ENCODE measurements at places on chromosomes 12 and 14. TPM values are rescaled to one million over a fixed set of nuclear protein-coding genes. Genes with fewer than 3 reads are reported as not detected.

DNA sequence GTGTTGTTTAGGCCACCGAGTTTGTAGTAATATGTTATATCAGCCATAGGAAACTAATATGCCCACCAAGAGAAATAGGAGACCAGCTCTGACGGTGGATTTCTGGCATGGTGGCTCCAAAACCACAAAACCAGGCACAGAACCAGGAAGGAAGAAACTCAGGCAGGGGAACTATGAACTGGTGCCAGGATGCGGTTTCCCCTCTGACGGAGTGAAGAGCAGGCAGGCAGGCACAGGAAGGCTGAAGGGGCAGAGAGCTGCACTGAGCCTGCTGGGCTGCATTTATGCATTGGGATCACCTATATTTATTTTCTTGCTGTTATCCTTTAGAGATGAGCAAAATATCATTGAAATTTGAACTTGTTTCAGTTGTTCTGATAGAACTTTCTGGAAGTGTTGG, 479.4 kb downstream of the VRK1 start:
- no peaks in the 10 kb centered on the region for H3K27me3 ChIP-seq
- no peak for DNase-seq
- no peak overlapping the region for H3K4me3 ChIP-seq
- H3K4me1 ChIP-seq, result no peaks in the 10 kb centered on the region

Gene PLEKHG7
- total RNA-seq, result not detected

DNA sequence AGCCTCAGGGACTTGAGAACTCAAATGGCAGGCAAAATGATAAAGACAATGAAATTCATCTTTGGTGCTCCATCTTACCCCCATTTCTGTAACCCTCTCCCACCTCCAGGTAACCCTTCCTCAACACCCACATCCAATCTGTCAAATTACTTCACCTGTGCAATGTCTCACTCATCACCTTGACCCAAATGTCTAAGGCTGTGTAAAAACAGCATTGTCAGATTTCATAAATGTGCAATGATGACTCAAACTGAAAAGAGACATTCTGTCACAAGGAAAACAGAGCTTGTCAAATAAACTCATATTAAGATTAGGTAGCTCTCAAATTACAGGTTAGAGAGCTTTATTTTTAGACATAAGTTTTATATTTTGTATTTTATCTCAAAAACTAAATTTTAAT, 19.9 kb upstream of the COCH start:
- DNase-seq, result no peak
- H3K27me3 ChIP-seq, result no peaks in the 10 kb centered on the region
- H3K36me3 ChIP-seq, result no peaks in the 10 kb centered on the region
- H3K4me3 ChIP-seq, result no peak overlapping the region
- no peaks in the 10 kb centered on the region for H3K4me1 ChIP-seq
- H3K27ac ChIP-seq, result no peak overlapping the region

- no peak overlapping the region for H3K4me3 ChIP-seq
- H3K36me3 ChIP-seq, result peaks cover 21% of the 10 kb centered on the region
- no peak for DNase-seq
- peaks cover 22% of the 10 kb centered on the region for H3K4me1 ChIP-seq
Measured at GRCh38 chr12:105220929-105221290, 15.1 kb downstream of the APPL2 start.

Gene OTX2
- not detected for total RNA-seq

GRCh38 chr14:99546234-99546879, 57.6 kb downstream of the CCDC85C start:
- DNase-seq, result no peak
- H3K4me1 ChIP-seq, result no peaks in the 10 kb centered on the region
- no peak overlapping the region for H3K4me3 ChIP-seq
- H3K27me3 ChIP-seq, result no peaks in the 10 kb centered on the region

- no peaks in the 10 kb centered on the region for H3K27me3 ChIP-seq
- peaks cover 5% of the 10 kb centered on the region for H3K4me1 ChIP-seq
- no peak for DNase-seq
Measured at GRCh38 chr12:98421316-98421715, 94.1 kb upstream of the TMPO start.

Gene CLSTN3
- total RNA-seq, result 132 TPM

Gene GALNT16
- total RNA-seq, result 38.0 TPM

Gene IFT43
- total RNA-seq, result 84.0 TPM

GRCh38 chr12:75602106-75602505, 90.7 kb upstream of the KRR1 start:
- no peak overlapping the region for H3K27ac ChIP-seq
- H3K27me3 ChIP-seq, result no peaks in the 10 kb centered on the region
- no peak for DNase-seq

Gene PRB2
- total RNA-seq, result not detected

- no peak overlapping the region for H3K27ac ChIP-seq
- no peaks in the 10 kb centered on the region for H3K27me3 ChIP-seq
- no peaks in the 10 kb centered on the region for H3K4me1 ChIP-seq
- no peak overlapping the region for H3K4me3 ChIP-seq
Measured at GRCh38 chr12:76984566-76984965, 80.8 kb downstream of the E2F7 start.

GRCh38 chr14:21215879-21216251, 53.4 kb downstream of the HNRNPC start:
- no peaks in the 10 kb centered on the region for H3K4me1 ChIP-seq
- no peaks in the 10 kb centered on the region for H3K27me3 ChIP-seq
- H3K4me3 ChIP-seq, result no peak overlapping the region
- no peak for DNase-seq
- H3K27ac ChIP-seq, result no peak overlapping the region

GRCh38 chr14:102279282-102279681, 25.7 kb downstream of the MOK start:
- peaks cover 9% of the 10 kb centered on the region for H3K36me3 ChIP-seq
- H3K27ac ChIP-seq, result peak overlapping the region; percentile 24
- no peak for DNase-seq
- no peaks in the 10 kb centered on the region for H3K4me1 ChIP-seq

DNA sequence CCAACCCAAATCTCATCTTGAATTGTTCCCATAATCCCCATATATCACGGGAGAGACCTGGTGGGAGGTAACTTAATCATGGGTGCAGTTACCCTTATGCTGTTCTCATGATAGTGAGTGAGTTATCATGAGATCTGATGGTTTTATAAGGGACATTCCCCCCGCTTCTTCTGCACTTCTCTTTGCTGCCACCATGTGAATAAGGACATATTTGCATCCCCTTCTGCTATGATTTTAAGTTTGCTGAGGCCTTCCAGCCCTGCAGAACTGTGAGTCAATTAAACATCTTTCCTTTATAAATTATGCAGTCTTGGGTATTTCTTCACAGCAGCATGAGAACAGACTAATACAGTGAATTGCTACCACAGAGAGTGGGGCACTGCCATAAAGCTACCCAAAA, 179.1 kb downstream of the LRIG3 start:
- H3K27ac ChIP-seq, result no peak overlapping the region
- no peak overlapping the region for H3K4me3 ChIP-seq
- no peaks in the 10 kb centered on the region for H3K4me1 ChIP-seq
- H3K36me3 ChIP-seq, result no peaks in the 10 kb centered on the region
- H3K27me3 ChIP-seq, result no peaks in the 10 kb centered on the region

Gene RSRC2
- total RNA-seq, result 44.8 TPM

- H3K36me3 ChIP-seq, result no peaks in the 10 kb centered on the region
- no peak overlapping the region for H3K27ac ChIP-seq
- no peaks in the 10 kb centered on the region for H3K27me3 ChIP-seq
- H3K4me1 ChIP-seq, result no peaks in the 10 kb centered on the region
- no peak overlapping the region for H3K4me3 ChIP-seq
- no peak for DNase-seq
Measured at GRCh38 chr12:3559601-3560294, 68.7 kb downstream of the PRMT8 start.

Gene CMA1
- not detected for total RNA-seq

Gene GZMH
- total RNA-seq, result 0.96 TPM
